ENCODE measurements at places on chromosomes 11 and 22. TPM values are rescaled to one million over a fixed set of nuclear protein-coding genes. Genes with fewer than 3 reads are reported as not detected.

The SPTBN2 gene
- 33.7 TPM for total RNA-seq

The MYBPC3 gene
- total RNA-seq, result 0.18 TPM

The CCDC73 gene
- total RNA-seq, result 0.26 TPM

The CAVIN3 gene
- 39.0 TPM for total RNA-seq

The FJX1 gene
- 13.4 TPM for total RNA-seq

The NAP1L4 gene
- total RNA-seq, result 189 TPM

The PPFIA1 gene
- 65.2 TPM for total RNA-seq

The HPX gene
- 1.2 TPM for total RNA-seq

- no peak for DNase-seq
These were observed 43.5 kb upstream of the KCNJ11 start for GRCh38 chr11:17432002-17432401.

- DNase-seq, result no peak
These were observed 1495.2 kb downstream of the TBC1D22A start for GRCh38 chr22:48257685-48258055.

- DNase-seq, result peak; percentile 28
These were observed 106.0 kb downstream of the TRIM29 start for GRCh38 chr11:120031612-120032600.

DNA sequence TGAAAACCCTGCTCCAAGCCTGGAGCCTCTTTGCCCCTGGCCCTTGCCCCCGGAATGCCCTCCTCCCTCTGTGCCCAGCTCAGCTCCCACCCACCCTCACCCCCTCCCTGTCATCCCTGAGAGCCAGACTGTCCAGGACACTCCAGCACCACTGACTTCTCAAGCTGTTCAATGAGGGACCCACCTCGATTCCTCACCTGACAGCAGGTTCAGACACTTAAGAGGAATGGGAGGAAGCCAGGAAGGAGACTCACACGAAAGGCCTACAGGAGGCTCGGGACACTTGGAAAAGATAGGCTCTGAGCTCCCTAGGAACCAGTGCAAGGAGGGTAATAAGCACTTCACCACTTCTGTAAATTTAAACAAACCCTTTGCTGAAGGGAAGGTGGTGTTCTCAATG is 35.8 kb downstream of the IGLL5 start:
- DNase-seq, result no peak

- DNase-seq, result no peak
These were observed 20.3 kb upstream of the MICAL3 start for GRCh38 chr22:18044548-18045271.

GRCh38 chr11:10580623-10581022 is 12.2 kb upstream of the LYVE1 start:
- no peak for DNase-seq

DNA sequence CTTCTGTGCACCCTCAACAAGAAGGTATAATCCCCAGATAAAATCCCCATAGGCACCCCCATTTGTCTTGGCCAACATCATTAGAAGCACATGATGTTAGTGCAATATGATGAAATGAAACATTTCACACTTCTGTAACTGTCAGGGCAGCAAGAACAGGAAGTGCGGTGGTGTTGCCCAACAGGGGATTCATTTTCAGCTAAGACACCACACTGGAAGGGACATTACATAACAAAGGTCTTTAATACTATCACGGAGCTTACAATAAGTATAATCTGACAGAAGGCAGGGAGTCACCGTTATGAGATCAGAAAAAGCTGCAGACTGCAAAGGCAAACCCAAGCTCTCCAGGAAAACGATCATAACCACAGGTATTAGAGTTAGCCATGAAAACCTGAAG is 2.0 kb downstream of the OR52W1 start:
- no peak for DNase-seq

DNA sequence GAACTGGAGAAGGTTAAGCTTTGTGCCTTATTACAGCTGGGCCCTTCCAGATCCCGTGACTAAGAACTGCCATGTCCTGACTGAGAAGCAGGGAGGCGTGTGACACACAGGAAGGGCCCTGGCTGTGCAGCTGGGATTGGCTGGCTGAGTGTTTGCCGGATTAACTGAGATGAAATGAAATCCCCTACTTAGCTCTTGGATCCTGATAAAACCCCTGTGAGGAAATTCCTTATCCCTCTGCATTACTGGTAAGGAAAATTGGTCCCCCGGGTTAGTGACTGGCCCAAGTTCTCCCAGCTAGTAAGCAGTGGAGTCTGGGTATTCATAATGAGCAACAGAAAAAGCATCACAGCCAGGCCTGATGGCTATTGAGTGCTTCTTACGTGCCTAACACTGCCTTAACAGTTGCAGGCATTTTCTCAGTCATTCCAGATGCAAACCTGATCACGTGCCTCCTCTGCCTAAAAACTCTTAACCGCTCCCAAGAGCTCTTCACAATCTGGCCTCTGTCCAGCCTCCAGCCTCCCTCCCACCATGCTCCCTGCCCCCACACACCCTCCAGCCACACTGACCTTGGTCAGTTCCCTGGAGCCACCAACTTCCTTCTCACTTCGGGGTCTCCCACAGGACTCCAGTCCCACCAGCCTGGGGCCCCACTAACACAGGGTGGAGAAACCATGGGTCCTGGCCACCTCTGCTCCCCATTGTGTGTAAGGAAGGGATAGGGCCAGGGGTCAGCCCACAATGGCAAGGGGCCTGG is 37.8 kb downstream of the ARRB1 start:
- no peak for DNase-seq

GRCh38 chr11:70594606-70595005 is 196.3 kb downstream of the CTTN start:
- no peak for DNase-seq

GRCh38 chr11:128498721-128499245 is 88.6 kb downstream of the ETS1 start:
- no peak for DNase-seq

- peak; percentile 45 for DNase-seq
These were observed 316.3 kb upstream of the LARGE1 start for GRCh38 chr22:34236527-34236926.

DNA sequence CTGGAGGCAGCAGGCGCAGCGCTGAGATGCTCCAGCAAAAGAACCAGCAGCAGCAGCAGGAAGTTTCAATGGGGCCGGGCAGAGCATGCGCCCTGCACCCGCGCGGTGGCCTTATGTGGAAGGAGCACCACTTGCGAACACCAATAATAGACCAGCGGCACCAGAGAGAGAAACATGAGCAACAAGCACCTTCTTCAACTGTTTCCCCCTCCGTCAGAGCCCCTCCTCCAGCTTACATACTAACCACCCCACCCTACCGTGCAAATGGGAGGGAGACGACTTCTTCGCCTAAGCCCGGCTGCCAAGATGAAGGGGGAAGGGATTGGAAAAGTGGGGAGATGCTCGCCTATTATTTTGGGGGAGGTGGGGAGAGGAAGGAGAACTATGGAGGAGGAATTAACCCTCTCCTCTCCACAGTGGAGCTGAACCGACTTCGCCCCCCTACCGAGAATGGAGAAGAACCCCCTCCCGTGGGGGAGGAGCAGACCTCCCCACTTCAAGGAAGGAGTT is 1.1 kb downstream of the RSF1 start:
- peak; percentile 89 for DNase-seq

GRCh38 chr11:13851691-13852090 is 110.8 kb upstream of the SPON1 start:
- no peak for DNase-seq

- no peak for DNase-seq
These were observed 30.1 kb upstream of the FADD start for GRCh38 chr11:70173018-70173417.

- no peak for DNase-seq
These were observed 22.1 kb upstream of the TMPRSS13 start for GRCh38 chr11:117950993-117951961.

- no peak for DNase-seq
These were observed 1178.2 kb downstream of the BRD1 start for GRCh38 chr22:48649466-48649865.

- DNase-seq, result no peak
These were observed 447.8 kb upstream of the CNTN5 start for GRCh38 chr11:98572941-98573340.

GRCh38 chr11:9320047-9320446 is 5.7 kb upstream of the TMEM41B start:
- DNase-seq, result no peak

DNA sequence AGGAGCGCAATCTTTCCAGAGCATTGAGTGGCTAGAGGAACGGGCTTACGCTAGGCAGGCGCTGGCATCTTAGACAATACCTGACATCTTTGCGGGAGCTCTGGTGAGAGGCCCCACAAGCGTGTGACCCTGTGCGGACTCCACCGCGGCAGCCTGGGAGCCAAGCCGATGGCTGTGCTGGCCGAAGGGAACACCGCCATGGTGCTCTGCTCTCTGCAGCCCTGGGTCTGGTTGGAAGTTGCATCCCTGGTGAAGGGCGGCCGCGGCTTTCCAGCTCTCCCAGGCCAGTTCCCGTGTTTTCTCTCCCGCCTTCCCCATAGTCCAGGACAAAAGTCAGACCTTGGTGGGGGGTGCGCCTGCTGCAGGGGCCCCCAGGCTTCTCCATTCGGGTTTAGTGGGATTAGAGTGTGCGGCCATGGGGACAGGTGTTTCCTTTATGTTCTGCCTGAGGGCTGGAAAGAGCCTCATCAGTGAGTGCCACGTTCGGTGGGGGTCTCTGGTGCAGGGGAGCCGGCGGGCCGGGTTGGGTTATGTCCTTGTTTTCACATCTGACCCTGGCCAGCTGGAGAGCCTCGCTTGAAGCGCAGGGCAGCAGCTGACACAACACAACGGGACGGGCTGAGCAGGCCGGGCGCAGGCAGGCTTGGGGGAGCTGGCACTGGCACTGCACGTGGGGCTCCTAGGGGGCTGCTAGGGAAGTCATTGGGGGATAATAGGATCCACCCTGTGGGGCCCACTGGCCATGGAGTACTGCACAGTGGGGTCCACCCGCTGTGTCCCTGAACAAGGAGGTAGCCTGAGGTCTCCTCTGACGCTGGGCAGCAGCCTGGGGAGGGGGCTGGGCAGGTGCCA is 94.8 kb downstream of the KCNQ1 start:
- no peak for DNase-seq

DNA sequence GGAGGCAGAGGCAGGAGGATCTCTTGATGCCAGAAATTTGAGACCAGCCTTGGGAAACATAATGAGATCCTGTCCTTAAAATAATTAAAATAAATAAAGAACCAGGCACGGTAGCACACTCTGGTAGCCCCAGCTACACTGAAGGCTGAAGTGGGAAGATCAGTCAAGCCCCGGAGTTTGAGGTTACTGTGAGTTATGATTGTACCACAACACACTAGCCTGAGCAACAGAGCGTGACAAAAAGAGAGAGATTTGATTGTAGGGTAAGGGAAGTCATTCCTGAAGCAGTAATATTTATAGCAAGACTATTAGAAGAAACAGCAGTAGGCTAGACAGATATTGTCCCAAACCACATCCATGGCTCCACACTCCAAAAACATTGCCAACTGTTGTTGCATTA is 1408.4 kb upstream of the TENM4 start:
- no peak for DNase-seq
